Stimulated activated CD4-positive, alpha-beta T cell treated with anti-CD3 and anti-CD28 coated beads, Interleukin-12 subunit alpha, Interleukin-12 subunit beta, amount 100 ng/mL, for 4 hours (primary cell): ENCODE measurements at places on chromosomes 7 and 10.

DNA sequence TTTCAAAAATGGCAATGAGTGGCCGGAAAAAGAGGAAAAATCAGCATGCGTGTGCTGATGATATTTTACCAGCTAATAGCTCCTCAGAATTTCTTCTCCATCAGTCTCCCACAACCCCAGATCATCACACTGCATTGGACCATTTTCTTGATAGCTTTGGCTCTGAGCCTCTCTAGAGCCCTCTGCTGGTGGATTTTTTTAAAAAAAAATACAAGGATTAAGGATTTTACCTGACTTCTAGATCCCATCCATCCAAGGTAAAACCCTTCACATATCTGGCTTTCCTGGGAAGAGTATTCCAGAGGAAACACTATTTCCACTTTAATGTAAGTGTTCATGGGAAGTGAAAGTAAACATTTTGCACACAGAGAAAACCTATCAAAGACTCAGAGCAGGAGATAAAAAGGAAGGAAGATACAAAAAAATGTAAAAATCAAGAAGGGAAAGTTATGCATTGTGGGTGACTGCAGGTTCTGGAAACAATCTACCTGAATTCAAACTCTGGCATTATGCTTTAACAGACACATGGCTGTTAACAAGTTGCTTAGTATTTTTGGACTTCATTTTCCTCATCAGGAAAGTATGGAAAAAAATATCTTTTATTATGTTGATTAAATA is 380.9 kb downstream of the LRRTM3 start:
- no peak for DNase-seq

DNA sequence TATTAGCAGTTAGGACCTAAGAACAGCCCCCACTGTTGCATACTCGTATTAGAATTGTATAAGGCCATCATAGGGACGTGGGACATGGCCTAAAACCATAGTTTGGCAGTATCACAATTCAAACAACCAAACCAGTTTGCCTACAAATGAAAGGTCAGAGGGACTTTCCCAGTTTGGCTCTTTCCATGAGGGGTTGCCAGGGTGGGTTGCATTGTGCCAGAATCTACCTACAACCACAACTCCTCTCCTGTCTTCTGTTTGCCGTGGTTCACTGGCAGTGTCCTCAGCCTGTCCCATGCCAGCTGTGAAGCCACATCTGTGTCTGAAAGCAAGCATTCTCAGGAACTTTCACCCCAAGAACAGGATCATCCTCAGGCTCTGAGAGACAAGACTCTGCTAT is 44.5 kb downstream of the PIK3AP1 start:
- no peak for DNase-seq

- DNase-seq = no peak
Observed at GRCh38 chr10:87927091-87927490, 63.7 kb downstream of the PTEN start.

- DNase-seq = no peak
Observed at GRCh38 chr7:124700655-124701054, 64.9 kb downstream of the GPR37 start.

DNA sequence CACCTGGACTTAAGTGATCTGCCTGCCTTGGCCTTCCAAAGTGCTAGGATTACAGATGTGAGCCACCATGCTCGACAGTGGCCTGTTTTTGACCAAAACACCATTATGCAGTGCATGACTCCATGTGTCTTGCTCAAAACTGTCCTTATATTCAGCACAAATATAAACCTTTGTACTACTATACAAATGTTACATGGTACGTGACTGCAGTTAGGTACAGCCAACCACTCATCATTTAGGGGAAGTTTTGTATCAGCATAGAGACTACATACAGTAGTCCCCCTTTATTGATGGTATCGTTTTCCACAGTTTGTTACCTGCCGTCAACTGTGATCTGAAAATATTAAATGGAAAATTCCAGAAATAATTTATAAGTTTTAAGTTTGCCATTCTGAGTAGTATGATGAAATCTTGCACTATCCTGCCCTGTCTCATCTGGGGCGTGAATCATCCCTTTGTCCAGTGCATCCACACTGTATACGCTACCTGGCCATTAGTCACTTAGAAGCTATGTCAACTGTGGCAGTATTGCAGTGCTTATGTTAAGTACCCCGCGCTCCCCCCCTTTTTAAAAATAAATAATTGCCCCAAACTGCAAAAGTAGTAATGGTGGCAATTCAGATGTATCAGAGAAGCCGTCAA is 23.3 kb upstream of the ZNF282 start:
- no peak for DNase-seq

GRCh38 chr7:47968847-47969774 is 10.3 kb downstream of the HUS1 start:
- DNase-seq = peak; percentile 50

- DNase-seq = no peak
Observed at GRCh38 chr10:78937800-78938694, 130.7 kb upstream of the ZMIZ1 start.

- no peak for DNase-seq
Observed at GRCh38 chr7:25557379-25557917, 329.2 kb upstream of the NPVF start.

GRCh38 chr7:127768241-127768640 is 116.2 kb downstream of the SND1 start:
- no peak for DNase-seq

DNA sequence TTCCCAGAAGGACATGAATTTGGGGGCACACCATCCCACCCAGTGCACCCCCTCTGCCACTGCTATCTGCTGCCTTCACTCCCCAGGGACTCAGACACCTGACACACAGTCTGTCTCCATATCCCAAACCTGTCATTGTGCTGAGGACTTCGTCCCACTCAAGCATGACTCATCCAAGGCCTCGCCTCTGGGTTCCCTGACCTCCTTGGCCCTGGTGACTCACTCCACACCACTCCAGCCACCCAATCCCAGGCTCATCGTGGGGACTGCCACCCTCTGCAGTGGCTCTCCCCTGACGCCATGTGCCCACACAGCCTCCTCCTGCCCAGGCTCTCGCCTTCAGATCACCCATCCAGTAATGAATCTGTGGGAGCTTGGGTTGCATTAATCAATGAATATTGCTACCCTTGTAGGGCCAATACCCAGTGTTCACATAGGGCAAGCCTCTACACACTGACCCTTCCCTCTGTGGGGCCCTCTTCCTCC is 6.6 kb upstream of the INSIG1 start:
- no peak for DNase-seq

DNA sequence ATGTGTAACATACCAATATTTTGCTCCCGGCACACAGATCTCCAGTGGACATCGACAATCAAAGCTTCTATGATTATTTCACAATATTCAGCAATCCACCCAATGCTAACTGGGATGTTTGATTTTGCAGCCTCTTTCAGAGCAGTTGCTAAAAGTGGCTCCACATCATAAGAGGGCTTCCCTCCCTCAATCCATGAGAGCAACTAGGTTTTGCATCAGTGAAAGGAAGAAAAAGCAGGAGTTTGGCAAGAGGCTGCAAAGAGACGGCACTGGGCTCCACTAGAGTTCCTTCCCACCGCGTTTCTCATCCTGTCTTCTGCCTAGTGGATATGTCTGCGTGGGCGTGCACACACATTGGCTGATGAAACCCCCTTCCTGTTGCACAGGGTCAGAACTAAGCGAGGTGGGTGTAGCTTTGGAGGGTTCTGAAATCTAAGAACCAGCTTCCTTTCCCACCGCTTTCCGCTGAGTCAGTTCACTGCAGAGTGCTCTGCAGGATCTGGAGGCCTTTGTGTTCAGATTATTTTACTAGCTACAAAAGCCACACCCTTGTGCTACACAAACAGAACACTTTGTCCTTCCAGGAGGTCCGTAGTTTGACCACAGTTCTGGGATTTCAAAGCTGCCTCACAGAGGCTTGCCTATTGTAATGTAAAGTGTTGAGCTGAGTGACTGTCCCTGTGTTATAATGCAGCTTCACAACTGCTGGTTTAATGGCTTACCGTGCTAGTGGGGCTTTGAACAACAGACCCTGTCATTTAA is 28.1 kb downstream of the ARL4A start:
- DNase-seq = no peak

DNA sequence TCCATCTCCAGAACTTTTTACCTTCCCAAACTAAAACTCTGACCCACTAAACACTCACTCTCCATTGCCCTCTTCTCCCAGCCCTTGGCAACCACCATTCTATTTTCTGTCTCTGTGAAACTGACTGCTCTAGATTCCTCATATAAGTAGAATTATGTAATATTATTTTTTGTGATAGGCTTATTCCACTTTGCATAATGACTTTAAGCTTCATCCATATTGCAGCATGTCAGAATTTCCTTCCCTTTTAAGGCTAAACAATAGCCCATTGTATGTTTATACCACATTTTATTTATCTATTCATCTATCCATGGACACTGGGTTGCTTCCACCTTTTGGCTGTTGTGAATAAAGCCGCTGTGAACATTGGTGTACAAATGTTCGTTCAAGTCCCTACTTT is 308.8 kb downstream of the RNLS start:
- DNase-seq = no peak

DNA sequence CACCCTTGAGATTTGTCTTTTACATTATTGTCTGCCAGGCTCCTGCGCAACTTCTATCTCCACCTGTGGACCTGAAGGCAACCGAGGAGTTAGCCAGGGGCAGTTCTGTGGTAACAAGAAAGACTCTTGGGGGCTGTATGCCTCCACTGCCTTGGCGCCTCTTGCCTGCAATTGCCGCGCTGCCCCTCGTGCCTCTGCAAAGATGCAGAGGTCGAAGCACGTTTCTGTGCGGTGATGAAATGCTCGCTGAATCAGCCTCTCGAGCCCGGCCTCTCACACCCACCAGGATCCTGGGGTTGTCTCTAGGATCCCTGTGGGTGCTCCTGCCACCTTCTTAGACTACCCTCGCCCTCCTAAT is 486 bp upstream of the LHFPL3 start:
- no peak for DNase-seq

GRCh38 chr7:142571581-142571980 is 177.7 kb upstream of the PRSS1 start:
- DNase-seq = no peak

DNA sequence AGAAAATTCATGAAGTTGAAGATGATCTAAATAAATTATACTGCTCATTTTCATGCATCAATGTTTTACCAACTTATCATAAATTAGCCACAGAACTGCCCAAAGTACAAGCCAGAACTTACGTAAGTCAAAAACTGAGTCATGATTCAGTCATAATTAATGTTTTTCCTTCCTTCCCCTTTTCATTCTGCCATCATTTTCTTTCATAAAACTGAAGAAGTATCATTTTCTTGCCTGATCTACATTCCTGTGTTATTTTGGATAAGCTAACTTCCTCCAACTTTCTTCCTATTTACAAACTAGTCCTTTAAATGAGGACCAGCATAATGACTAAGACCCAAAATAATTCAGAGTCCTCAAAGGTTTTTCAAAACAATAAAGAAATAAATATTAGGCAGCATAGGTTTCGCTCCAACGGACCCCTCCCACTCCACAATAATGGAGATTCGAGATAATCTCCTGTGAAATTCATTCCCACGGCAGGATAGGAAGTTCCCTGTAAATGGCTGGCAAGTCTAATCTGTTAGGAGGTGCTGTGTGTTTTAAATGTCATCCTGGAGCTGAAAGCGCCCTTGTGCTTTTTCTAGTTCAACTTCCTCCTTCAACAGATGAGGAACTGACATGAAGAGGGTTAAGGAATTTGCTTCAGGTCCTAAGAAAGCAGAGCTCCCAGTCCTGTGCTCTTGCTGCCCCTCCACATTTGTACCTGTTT is 218.9 kb downstream of the DOCK4 start:
- no peak for DNase-seq

DNA sequence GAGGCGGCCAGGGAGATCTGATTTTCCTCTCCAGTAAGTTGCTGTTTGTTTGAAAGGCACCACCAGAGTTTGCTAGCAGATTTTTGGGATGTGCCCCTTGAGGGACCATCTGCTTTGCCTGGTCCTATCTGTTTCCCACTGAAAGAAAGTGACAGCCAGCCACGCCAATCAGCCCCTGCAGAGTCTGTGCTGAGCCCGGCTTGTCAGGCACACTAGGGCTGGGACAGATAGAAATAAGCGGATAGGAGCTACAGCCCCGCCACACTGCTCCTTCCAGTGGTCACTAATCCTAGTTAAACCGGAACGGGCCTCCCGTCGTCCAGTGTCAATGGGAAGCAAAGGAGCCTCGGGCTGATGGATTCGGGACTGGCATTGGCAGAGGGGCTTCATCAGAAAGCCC is 161.9 kb upstream of the PRR15 start:
- DNase-seq = no peak

DNA sequence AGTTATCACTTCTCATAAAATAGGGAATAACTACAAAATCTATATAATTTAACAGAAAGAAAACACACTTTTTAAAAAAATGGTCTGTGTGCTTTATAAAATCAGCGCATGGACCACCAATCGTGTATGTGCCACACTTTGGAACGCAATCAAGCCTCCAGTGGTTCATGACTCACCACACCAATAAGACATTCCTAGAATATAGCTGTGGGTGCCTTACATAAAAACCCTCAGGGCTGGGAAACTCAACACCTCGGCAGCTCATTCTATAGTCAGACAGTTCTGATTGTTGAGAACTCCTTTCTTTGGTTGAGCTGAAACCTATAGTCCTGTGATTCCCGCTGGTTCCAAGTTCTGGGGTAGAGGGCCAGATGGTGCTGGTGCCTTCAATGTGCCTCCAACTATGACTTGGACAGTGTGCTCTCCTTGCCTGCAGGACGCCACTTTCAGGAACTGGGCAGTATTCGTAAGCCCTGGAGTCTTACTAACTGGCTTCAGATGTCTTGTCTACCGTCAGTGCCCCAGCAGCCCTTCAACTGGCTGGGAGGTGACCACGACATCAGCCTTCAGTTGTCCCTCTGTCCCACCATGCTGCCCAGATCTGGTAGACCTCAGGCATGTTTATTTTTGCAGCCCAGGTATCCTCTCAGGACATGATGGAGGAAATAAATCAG is 135.7 kb upstream of the GDF10 start:
- DNase-seq = no peak

DNA sequence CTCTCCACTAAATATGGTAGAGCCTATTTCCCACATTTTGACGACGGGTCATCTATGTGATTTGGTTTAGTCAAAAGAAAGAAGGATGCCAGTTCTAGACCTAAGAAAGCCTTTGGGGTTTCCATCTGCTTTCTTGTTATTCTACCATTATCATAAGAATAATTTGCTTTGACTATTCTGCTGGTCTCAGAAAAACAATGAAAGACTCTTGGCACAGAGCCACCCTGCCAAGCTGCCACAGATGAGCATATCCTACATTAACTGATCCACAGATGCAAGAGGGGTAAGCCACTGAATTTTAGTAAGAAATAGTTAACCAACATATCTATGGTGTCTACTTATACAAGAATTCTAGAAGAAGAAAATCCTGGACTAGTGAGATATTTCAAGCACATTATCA is 158.6 kb upstream of the MAGI2 start:
- no peak for DNase-seq

GRCh38 chr10:116787893-116788665 is 45.7 kb upstream of the HSPA12A start:
- DNase-seq = peak; percentile 71

GRCh38 chr7:47763063-47763974 is 181.4 kb upstream of the TNS3 start:
- DNase-seq = no peak

DNA sequence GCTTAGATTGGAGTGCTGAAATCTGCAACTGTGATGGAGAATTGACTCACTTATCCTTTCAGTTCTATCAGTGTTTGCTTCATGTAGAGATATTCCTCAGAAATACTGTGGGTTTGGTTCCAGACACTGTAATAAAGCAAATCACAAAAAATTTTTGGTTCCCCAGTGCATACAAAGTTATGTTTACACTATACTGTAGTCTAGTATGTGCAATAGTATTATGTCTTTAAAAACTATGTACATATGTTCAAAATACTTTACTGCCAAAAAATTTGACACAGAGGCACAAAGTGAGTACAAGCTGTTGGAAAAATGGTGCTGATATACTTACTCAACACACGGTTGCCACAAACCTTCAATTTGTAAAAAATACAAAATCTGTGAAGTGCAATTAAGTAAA is 112.5 kb downstream of the EPC1 start:
- no peak for DNase-seq
